Suppressor macrophage treated with lipopolysaccharide for 4 hours (primary cell): ENCODE measurements at places on chromosomes 2 and 18.
A peak's percentile ranks its signal among the peaks of the same experiment; 100 is the strongest.

GRCh38 chr2:215238485-215239098 lies 73.3 kb upstream of the ATIC start:
- no peak for DNase-seq

DNA sequence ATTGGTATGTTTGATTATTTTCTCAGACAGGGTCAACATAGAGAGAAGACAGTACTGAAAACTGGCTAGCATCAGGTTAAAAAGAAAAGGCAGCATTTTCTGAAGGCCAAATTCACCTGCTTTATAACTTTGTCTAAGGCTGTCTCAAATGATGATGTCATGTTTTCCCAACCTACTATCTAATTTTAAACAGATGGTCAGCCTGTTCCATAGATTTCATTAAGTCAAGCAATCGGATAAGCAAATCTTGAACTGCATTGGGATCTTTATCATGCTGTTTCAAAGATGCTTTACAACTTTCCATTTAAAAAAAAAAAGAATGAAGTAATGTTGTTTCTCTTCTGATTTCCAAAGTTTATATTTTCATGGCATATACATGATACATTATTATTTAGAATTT lies 56.3 kb upstream of the SPOPL start:
- no peak for DNase-seq

GRCh38 chr2:34663314-34663713 lies 1064.2 kb upstream of the FAM98A start:
- no peak for DNase-seq

DNA sequence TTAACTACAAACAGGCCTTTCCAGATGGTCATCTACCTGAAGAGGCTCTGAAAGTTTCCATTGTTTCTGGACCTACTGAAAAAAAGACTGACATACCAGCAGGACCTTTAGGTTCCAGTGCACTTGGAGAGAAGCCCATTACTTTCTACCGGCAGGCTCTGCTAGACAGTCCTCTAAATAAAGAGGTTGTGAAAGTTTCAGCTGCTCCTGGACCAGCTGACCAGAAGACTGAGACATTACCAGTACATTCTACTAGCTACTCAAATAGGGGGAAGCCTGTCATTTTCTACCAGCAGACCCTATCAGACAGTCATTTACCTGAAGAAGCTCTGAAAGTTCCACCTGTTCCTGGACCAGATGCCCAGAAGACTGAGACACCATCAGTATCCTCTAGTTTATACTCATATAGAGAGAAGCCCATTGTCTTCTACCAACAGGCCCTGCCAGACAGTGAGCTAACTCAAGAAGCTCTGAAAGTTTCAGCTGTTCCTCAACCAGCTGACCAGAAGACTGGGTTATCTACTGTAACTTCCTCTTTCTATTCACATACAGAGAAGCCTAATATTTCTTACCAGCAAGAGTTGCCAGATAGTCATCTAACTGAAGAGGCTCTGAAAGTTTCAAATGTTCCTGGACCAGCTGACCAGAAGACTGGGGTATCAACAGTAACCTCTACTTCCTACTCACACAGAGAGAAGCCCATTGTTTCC lies 65.8 kb downstream of the ALMS1 start:
- peak; percentile 16 for DNase-seq

DNA sequence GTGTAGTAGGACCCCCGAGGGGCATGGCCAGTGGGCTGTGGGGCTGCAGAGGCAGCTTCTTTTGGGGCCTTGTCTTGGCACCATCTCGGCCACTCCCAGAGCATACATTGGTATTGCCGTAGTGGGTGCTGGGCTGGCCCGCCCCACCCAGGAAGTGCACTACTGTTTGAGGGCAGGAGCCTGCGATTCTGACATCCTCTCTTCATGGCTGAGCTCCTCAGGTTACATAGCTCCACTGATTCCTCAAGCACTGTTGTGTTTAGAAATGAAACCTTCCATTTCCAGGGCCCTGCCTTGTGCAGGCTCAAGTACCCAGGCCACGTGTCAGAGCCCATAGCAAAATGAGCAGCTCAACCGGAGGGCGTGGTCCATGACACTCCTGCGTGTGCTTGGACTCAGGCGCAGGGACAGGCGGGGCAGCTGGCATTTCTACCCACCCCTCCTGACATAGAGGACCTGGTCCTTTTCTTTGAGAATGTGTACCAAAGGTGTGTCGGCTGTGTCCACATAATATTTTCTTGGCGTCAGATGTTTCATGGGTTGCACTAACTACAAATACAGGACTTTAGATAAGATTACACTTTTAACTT lies 67.9 kb downstream of the DGKD start:
- no peak for DNase-seq

DNA sequence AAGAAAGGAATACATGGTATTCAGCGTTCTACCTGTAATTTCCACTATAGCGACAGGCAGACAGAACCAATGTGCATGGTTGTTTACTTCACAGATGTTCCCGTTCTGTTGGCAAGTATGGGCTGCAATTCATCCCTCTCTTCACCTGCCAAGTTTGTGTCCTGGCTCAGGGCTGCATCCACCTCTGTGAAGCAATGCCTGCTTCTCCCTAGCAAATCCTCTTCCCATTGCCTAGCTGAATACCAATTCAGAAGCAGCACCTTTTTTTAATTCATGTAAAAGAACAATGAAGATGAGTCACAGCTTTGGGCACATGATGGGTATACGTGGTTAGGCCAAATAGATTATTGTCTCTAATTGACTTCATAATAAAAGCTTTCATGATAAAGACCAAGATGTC lies 54.7 kb upstream of the LRATD1 start:
- DNase-seq: no peak

DNA sequence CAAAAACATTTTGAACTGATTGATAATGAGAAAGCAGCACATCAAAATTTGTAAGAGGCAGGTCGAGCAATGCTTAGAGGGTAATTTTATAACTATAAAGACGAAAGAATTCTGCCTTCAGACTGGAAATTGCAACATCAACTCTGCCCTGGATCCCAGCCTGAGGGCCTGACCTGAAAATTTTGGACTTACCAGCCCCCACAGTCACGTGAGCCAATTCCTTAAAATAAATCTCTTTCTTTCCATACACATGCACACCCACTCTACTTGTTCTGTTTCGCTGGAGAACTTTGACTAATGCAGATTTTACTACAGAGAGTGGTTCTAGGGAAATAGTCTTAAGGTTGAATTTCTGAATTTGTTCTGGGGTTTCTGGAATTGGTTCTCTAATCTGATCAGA lies 14.6 kb upstream of the ACOXL start:
- DNase-seq: no peak

- DNase-seq: no peak
Measured at GRCh38 chr2:19124135-19124534, 234.3 kb downstream of the OSR1 start.

- DNase-seq: no peak
Measured at GRCh38 chr2:149612122-149612521, 24.5 kb upstream of the MMADHC start.

DNA sequence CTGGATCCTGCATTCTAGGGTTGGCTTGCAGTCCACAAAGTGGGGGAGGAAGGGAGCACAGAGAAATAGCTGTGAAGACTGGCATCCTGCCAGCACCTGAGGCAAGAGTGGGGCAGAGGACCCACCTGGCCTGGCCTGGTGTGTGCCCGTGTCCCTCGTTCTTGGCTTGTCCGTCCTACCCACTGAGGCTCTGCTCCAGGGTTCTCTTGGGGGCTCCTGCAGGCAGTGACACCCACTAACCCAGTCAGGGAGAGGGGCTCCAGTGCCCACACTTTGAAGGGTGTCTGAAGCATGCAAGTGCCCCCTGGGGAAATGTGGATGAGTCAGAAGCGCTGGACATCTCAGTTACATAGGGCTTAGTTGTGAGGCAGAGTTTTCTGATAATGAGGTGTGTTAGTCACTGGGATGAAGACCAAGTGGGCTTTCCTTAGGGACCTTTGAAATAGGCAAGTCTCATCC lies 79.4 kb downstream of the SLC4A3 start:
- DNase-seq: no peak

DNA sequence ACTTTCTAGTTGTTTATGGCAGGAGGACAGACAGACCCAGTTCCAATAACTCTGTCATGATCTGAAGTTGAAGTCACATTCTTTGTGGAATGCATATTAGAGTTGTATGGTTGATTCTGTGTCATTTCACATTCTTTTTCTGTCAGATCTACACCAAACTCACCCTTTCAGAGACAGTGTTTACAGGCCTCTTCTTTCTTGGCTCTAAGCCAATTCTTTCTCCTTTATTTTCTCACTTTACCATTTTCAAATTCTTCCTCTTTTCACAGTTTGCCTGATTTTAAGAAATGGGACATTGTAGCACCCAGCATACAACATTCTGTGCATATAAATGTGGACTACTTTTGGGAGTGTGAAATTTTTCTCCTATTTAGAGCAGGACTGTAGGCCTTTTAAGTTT lies 103.7 kb downstream of the CCDC85A start:
- no peak for DNase-seq

GRCh38 chr2:121777699-121778058 lies 22.2 kb downstream of the TSN start:
- DNase-seq: no peak

DNA sequence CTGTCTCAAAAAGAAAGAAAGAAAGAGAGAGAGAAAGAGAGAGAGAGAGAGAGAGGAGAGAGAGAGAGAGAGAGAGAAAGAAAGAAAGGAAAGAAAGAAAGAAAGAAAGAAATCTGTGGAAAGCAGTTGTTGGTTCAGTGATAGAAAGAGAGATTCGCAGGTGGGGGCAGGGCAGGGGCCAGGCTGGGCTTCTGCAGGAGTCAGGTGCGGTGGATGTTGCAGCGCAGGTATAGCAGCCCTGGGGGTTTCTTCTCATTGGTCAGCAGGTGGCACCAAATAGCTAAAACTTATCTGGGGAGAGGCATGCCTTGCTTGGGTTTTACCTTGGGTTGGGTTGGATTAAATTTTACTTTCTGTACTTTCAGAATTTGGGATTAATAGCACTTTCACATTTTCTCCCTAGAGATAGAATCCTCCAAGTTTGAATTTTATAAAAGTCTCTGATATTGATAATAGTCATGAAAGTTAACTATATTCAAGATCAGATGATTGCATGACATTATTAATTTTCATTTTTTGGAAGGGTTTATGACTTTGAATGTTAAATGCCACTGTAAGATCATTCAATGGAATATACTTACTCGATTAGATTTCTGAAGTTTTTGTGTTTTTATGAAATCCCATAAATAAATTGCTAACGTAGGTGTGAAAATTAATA lies 66.6 kb downstream of the SPTBN1 start:
- peak; percentile 79 for DNase-seq

DNA sequence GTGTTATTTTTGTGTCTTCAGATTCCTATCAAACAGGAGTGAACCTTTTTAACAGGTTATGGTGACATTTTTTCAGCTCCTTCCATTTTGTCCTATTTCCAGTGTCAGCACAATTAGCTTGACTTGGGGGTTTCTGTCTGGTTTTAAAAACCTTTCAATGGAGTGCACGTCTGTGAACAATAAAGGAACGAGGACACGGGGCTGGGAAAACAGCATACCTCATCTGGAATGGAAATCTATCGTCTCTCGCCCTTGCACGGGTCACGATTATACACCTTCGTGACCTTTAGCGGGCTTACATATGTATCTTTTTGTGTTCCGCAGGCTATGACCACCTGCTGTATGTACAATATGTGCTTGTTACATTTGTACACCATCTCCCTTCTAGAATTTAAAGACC lies 2.3 kb upstream of the ZNF532 start:
- no peak for DNase-seq

DNA sequence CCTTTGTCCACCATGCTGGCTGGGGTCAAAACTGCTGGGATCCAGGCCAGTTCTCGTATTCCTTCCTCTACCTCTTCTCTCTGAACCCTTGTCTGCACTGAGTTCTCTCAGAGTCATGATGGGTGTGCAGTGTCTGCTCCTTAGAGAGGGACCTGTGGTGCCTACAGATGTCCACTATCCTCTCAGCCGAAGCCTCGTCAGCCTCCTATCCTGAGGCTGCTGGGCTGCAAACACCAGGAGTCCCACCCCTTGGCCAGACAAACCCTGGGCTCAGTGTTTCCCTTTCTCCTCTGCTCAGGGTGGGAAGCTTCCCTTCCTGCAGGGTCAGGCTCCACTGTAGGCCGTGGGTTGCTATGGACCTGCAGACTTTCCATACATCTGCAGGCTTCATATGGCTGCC lies 2.3 kb downstream of the INPP5D start:
- DNase-seq: no peak

DNA sequence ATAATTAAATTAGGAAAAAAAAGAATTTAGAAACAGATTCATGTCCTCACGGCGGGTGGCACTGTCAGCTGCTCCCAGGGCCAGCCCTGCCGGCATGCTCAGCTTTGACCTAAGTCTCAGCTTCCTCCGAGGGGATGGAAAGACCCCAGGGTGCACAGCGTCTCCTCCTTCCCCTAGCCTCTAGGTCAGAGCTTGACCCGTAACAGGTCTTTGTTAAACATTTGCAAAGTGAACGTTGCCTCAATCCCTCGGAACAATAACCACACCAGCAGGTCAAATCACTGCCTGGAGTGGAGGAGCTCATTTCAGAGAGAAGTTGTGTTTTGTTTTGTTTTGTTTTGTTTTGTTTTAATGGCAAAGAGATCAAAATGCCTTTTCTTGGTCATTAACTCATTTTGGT lies 171.3 kb downstream of the TMEM18 start:
- no peak for DNase-seq

- DNase-seq: no peak
Measured at GRCh38 chr2:199791326-199791725, 59.7 kb downstream of the FTCDNL1 start.

GRCh38 chr2:27977731-27978312 lies 87.3 kb downstream of the BABAM2 start:
- DNase-seq: peak; percentile 49

DNA sequence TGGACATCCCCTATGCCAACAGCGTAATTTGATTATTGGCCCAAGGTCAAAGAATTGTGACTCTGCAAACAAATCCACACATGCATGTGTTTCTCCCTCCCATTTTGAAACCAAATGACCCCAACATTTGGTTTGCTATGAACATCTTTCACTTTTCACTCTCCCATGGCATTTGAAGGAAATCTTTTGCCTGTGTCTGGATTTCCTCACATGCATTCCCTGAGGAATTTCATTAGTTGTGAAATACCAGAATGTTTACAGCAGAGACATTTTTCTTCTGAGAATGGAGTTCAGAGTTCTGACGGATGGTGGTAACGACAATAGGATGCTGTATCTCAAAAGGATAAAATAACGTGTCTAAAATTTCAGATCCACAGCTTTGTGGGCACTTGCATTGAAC lies 60.3 kb upstream of the LMAN1 start:
- no peak for DNase-seq

DNA sequence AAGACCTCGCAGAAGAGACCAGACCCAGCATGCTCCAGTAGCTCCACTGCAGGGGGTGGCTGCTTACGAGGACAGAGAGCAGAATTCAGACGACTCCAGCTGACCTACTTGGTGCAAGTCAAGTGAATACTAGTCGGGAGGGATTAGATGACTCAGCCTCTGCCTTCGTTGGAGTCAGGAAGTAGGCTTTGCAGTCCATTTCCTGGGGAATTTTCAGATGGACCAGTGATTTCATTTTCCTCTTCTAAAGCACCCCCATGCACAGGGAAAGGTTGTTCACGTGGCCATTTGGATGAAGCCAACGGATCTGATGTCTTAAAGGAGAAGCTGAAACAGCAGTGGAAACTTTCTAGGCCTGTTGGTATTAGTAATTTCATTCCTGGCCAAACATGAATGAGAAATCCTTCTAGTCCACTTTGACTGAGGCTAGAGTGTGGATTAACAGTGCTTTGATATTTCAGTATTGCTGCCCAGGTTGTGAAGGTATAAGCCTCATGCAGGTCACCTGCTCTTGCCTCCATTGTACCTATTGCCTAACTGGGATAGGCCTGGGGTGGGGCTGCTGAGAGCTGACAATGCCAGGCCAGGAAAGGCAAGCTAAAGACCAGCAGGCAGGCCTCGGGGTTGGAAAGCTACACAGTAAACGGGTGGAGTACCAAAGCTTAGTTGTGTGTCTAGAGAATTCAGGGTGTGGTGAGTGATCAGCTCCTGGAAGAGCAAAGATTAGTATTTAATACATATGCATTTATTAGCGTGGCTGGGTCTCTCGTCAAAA lies 117.6 kb upstream of the FOSL2 start:
- DNase-seq: peak; percentile 96
